HEK293T (cell line): ENCODE measurements at places on chromosomes 2 and 18.

DNA sequence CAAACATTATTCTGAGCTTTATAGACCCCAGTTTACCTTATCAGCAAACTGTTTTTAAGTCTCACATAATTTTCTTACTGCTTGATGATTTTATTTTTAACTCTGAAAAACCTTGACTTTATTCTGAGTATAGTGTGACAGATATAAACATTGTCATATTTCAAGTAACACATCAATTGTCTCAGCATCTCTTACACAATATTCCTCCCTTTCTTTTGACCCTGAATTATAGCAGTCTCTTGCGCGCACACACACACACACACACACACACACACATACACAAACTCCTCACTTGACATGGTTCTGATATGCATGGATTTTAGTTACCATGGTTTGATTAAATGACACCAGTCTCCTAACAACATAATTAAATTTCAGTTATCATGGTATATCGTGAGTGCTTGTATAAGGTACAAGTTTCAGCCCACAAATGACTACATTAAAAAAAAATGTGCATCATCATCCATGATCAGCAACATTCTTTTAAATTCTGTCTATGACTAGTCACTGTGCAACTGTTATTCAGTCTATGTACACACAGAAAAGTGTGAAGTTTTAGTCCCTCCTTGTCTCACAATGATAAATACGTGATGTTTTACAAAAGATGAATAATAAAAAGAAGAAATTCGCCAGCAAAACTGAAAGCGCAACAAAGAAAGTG, 39.5 kb upstream of the TACR1 start:
- DNase-seq: no peak

- DNase-seq: no peak
Measured at GRCh38 chr18:68874361-68874760, 76.5 kb downstream of the CCDC102B start.

- DNase-seq: no peak
Measured at GRCh38 chr2:74537140-74537539, 7.4 kb downstream of the HTRA2 start.

DNA sequence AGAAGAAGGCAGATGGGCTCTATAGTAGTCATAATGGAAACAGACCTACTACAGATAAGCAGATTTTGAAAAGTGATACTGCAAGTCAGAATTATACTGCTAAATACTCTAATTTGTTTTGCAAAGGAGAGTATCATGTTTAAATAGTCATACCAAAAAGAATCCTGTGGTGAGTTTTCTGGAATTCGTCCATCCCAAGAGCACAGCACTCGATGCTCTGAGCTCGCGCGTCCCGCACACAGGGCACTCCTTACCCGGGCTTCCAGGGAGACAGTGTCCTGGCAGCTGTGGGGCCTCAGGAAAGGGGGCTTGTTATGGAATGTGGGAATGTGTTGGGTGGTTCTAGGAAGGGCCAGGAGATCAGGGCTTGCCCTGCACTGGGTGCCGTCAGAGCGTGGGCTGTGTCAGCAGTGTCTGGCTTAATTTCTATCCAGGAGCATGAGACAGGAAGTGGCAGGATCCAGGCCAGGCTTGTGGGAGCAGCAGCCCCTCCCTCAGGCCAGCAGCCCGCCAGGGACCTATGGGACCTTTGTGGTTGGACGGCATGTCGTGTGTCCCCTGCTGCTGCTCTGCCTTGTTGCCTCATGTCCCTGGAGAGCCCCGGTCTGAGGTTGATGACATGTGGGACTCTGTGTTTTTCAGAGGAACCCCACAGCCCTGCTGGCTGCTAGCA, 193.2 kb upstream of the TPO start:
- no peak for DNase-seq

GRCh38 chr2:25567406-25567805, 106.0 kb downstream of the DTNB start:
- peak; percentile 28 for DNase-seq

GRCh38 chr2:100365434-100365833, 43.1 kb upstream of the LONRF2 start:
- no peak for DNase-seq

GRCh38 chr2:68784188-68784587, 49.6 kb downstream of the ARHGAP25 start:
- DNase-seq: no peak

GRCh38 chr2:3465844-3466481, 53.4 kb downstream of the ADI1 start:
- DNase-seq: no peak

DNA sequence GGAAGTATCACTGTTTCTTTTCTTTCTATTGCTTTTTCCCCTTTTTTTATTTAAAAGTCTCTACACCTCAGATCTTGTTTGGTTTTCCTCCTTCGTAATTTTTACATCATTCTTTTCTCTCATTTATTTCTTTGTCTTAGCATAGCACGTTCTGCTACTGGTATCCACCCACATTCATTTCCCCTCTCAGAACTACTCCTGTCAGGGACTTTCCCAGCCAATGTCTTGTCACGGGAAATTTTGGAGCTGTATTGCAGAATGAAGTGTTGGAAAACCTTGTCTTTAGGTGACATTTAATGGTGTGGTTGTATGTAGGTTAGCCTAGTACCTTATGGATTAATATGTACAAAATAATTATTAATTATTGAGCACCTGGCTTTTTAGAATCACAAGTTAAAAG, 34.0 kb downstream of the TTLL4 start:
- DNase-seq: no peak

GRCh38 chr2:43105586-43106558, 120.5 kb downstream of the ZFP36L2 start:
- peak; percentile 41 for DNase-seq

GRCh38 chr2:11513319-11513718, 20.5 kb upstream of the GREB1 start:
- no peak for DNase-seq

GRCh38 chr18:1026930-1027329, 122.3 kb downstream of the ADCYAP1 start:
- DNase-seq: no peak

DNA sequence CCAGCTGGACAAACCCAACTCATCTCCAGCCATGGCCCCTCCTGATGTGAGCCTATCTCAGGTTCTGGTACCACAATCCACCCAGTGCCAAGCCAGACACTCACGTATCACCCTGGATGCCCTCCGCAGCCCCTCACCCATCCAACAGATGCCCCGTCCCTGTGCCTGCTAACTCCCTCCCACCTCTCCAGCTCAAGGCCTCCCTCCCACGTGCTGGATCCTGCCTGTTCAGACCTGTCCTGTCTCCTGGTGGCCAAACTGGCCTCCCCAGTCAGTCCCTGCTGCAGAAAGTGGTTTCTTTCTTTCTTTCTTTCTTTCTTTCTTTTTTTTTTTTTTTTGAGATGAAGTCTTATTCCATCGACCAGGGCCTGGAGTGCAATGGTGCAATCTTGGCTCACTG, 86.2 kb downstream of the RRM2 start:
- DNase-seq: no peak

DNA sequence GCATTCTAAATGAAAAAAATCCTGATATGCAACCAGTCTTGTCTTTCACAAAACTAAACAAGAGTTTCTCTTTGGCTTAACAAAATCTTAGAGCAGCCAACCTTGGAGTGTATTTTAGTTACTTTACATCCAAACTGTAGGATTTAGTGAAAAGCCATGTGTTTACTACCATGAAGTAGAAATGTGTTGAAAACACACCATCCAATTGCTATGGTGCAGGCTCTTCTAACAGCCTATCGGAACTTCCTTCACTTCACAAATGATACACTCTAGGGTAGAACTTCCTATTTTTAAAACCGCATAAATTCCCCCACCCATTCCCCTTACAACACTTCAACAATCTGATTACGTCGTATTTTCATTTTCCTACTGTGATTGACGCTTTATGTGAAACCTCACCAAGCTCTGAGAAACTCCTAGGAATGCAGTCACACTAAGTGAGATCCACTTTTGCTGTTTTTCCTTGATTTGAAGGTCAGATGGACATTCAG, 74.4 kb upstream of the MAP4K4 start:
- DNase-seq: no peak

- peak; percentile 59 for DNase-seq
Measured at GRCh38 chr2:160918906-160919503, 241.2 kb upstream of the TANK start.

DNA sequence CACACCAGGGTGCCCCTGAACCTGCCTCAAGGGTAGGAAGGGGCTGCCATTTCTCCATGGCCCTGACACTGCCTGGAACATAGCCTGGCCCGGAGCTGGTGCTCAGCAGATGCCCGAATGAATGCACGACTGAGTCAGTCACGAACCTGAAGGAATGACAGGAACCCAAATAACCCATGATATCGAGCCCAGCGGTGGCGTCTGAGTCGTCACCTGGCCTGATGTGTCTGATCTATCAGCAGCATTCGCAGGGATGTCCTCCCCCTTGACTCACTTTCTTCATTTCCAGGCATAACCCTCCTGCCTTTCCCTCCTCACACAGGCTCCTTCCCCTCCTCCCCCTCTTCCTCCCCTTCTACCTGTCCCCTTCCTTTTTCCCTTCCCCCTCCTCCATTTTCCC, 52.1 kb upstream of the SMAD7 start:
- no peak for DNase-seq

GRCh38 chr18:69217196-69218000, 183.3 kb upstream of the DOK6 start:
- no peak for DNase-seq

DNA sequence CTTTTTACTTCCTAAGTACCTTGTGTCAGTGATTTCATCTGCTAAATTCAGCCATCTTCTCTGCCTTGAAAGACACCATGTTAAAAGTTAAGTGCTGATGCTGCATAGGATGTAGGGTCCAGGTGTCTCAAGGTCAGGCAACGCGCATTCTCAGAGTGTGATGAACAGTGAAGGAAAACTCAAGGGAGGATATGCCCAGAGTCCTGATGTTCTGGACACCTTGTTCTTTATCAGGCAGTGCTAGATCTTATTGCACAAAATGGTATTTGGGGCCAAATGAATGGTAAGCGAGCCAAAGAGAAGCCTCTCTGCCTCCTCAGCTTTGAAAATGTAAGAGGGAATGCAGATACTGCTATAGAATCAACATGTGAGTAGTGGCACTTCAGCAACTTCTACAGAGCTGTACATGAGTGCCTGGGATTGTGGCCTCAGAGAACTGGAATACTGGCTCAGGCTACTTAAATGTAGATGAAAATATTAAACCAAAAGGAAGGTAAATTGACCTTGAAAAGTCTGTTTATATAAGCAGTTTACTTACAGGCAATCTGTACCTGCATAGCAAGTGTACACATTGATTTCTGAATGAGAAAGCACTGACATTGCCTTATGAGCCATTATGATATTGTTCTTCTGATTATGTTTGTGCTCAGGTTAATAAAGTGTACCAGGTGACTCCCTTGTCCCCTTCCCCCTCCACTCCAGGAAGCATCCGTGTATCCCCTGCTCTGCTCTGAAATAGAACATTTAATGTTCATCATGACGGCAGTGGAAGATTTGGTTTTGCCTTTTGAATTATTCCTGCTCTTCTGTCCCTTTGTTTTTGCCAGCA, 86.7 kb upstream of the RANBP2 start:
- DNase-seq: no peak

GRCh38 chr18:9766076-9766481, 58.0 kb downstream of the RAB31 start:
- DNase-seq: no peak

GRCh38 chr2:70041663-70042062, 45.6 kb upstream of the PCBP1 start:
- no peak for DNase-seq

GRCh38 chr2:206193671-206194357, 34.1 kb downstream of the EEF1B2 start:
- DNase-seq: no peak

DNA sequence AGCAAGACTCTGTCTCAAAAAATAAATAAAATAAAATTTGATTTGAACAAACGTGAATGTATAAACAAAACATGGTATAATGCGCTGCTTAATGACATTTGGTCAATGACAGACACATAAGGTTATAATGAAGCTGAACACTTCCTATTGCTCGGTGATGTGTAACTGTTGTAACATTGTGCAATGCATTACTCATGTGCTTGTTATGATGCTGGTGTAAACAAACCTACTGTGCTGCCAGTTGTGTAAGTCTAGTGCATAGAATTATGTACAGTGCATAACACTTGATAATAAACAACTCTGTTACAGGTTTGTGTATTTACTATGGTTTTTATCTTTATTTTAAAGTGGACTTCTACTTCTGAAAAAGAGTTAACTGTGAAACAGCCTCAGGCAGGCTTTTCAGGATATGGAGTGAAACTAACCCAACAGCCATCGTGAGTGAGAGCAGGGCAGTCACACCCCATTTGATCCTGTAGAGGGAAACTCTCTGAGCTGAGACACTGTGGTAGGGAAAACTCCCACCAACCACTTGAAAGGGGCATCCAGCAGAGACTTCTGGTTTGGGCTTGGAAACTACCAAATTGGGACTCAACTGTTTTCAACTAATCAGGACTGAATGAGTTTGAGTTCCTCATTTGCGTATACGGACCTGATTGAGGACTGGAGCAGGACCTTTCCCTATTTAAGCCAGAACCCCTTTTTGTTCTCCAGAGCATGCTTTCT, 8.7 kb upstream of the RPRD1A start:
- DNase-seq: no peak

- no peak for DNase-seq
Measured at GRCh38 chr18:54173250-54173649, 51.2 kb downstream of the MBD2 start.

DNA sequence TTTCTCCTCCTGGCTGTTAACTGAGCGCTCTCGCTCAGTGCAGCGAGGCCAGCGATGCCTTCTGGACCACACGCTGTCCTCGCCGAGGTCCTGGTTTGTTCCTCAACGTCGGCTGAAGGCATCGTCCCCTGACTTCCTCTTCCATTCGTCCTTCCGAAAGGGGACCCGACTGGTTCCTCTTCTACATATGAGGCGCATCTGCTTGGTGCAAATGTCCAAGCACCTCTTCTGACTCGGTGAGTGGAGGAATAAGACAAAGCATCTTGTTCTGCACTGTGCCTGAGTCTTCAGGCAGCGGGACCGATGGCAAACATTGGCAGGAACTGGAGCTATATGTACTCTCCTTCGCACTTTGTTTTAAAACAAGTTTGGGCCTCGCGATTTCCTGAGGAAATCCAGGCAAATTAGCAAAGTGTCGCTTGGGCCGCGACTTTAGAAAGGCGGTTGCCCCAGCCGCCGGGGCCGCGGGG, 621 bp upstream of the KCNS3 start:
- DNase-seq: no peak

DNA sequence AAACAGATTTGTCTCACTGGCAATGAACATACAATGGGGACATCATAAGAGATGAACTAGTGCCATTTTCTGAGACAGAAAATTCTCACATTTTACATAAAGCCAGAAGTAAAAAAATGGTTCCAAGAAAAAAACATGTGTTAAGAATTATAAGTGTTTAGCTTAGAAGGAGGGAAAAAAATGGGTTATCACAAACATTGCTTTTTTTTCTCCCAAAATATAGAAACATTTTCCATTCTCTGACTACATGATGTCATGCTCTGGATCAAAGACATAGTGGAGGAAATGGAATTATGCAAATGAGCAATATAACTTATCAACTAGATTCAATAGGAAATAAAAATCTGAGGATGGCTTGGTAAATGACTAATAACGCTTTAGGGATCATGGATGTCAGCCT, 49.8 kb downstream of the SPATS2L start:
- no peak for DNase-seq

GRCh38 chr2:29663268-29663667, 258.1 kb downstream of the ALK start:
- DNase-seq: no peak

- peak; percentile 70 for DNase-seq
Measured at GRCh38 chr2:218962859-218963492, 3.5 kb downstream of the CDK5R2 start.
